ENCODE measurements at places on chromosomes 3 and 15. TPM values are rescaled to one million over a fixed set of nuclear protein-coding genes. Genes with fewer than 3 reads are reported as not detected.
A peak's percentile ranks its signal among the peaks of the same experiment; 100 is the strongest.

- DNase-seq = no peak
These were observed 161.7 kb downstream of the VGLL4 start for GRCh38 chr3:11482021-11482420.

- peak; percentile 57 for DNase-seq
These were observed 722 bp upstream of the ZXDC start for GRCh38 chr3:126476166-126477060.

DNA sequence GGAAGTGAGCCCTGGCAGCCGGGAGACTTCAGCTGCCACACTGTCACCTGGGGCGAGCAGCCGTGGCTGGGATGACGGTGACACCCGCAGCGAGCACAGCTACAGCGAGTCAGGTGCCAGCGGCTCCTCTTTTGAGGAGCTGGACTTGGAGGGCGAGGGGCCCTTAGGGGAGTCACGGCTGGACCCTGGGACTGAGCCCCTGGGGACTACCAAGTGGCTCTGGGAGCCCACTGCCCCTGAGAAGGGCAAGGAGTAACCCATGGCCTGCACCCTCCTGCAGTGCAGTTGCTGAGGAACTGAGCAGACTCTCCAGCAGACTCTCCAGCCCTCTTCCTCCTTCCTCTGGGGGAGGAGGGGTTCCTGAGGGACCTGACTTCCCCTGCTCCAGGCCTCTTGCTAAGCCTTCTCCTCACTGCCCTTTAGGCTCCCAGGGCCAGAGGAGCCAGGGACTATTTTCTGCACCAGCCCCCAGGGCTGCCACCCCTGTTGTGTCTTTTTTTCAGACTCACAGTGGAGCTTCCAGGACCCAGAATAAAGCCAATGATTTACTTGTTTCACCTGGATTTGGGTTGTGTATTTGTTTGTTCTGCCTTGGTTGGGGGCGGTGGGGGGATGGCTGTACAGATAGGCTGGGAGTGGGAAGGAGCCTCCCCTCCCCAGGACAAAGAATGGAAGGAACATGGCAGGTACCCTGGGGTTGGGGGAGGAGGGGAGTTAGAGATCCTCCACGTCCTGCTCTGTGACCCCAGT lies 2.9 kb upstream of the GRM2 start:
- DNase-seq = no peak

- DNase-seq = no peak
These were observed 6.6 kb upstream of the TPRG1 start for GRCh38 chr3:189165092-189165612.

The ADCY5 gene
- 0.14 TPM for total RNA-seq

Measured in foreskin keratinocyte (primary cell).